Caco-2 (cell line): ENCODE measurements at places on chromosomes 13 and 19. TPM values are rescaled to one million over a fixed set of nuclear protein-coding genes. Genes with fewer than 3 reads are reported as not detected.

DNA sequence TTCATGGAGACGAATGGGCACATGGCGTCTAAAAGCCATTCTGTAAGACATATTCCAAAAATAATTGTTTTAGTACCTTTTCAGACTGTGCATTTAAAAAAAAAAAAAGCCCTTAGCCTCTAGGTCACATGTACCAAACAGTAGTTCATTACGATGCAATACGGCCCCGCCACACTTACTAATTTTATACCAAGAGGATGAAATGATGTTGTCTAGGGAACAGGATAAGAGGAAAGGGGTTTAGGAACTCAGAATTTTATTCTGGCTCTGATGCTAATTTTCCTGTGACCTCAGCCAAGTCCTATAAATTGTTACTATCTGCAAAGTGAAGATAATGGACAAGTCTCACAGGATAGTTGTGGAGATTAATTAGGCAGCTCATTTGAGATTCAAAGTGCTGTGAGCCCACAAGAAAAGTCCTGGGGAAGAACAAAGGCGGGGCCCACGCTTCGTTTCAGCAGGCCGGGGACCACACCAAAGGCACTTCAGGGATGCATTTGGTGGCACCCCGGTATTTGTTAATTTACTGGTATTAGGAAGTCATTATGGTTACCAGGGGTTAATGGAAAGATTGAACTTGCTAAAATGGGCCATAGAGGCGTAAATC is 511.1 kb downstream of the IRS2 start:
- no peak for DNase-seq

DNA sequence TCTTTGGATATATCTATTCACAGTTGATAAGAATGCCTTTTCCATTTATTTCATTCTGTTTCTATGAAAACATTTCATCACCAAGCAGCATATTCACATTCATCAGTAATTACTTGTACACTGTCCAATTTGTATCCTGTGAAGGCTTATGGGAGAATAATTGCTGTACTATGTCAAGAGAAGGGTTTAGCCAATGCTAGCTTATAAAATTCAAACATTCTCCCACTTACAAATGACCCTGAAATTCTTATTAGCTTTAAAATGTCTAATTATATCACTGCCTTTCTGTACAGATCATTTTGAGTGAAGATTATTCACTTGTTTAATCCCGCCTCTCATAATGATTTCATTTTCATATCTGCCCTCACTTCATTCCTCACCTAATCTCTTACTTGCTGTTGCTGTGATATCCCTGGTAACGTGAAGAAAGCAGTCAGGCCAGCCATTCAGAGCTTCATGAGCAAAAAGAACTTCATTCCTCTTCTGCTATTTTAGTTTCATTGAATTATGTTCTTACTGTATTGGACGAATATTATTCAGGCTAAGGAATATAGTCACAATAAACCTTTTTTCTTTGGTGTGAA is 778.7 kb downstream of the OLFM4 start:
- DNase-seq = no peak

DNA sequence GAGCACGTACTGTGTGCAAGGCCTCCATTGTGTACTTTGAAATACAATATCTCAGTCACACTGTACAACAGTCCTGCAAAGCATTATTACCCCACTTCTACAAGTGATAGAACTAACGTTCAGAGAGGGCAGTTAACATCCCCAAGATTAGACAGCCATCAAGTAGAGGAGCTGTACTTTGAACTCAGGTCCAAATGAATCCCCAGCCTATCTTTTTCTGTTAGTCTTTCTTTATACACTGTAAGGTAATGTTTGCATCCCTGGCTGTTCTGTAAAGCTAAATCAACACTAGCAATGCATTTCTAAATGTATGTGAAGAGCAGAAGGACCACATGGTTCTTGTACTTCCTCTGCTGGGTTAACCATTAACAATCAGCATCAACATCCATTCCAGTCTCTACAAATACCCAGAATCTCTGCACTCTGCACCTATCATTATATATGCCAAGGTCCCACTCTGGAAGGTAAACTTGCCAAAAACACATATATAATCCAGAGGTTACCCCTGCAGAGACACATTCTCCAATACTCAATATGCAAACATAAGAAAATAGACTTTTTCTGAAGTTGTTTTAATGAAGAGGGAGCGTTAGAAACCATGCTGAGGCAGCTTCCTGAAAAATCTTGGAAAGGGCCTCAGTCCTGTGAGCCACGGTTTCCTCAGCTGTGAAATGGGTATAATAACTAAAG is 182.3 kb downstream of the MZT1 start:
- DNase-seq = no peak

Gene AP2A1
- 107 and 126 TPM in 2 replicates for total RNA-seq

- no peak for DNase-seq
These were observed 13.8 kb downstream of the CILP2 start for GRCh38 chr19:19551853-19552192.

Gene CARS2
- 63.1 and 68.4 TPM in 2 replicates for total RNA-seq

Gene POU4F1
- total RNA-seq = 7.3 and 8.1 TPM in 2 replicates

DNA sequence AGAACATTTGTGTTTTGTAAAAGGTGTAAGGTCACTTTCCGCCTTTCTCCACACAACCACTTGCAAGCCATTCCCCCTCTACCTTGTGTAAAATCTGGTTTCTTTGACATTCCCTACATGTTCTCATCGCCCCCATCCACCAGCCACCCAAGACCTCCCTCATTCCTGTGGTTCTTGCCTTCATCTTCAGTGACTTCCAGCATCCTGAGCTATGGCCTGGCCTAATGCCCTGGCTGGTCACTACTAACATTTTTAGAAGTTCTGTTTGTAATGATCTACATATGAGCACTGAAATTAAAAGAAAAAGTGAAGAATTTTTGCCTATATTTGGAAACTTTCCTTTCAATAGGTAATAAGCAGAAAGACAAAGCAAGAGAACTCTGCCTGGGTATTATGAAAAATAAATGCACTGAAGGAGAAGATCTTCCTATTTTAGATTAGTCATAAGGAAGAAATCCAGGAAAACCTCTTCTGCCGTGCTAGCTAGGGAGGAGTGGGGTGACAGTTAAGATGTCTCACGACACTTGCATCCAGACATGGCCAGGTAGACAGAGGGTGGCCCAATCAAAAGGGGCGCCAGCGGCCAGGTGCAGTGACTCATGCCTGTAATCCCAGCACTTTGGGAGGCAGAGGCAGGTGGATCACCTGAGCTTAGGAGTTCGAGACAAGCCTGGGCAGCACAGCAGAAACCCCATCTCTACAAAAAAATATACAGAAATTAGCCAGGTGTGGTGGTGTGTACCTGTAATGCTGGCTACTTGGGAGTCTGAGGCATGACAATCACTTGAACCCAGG is 28.1 kb upstream of the MPHOSPH8 start:
- no peak for DNase-seq

- no peak for DNase-seq
These were observed 439 bp downstream of the DZIP1 start for GRCh38 chr13:95643936-95644598.

- no peak for DNase-seq
These were observed 122.3 kb downstream of the SLC7A1 start for GRCh38 chr13:29473166-29473565.

DNA sequence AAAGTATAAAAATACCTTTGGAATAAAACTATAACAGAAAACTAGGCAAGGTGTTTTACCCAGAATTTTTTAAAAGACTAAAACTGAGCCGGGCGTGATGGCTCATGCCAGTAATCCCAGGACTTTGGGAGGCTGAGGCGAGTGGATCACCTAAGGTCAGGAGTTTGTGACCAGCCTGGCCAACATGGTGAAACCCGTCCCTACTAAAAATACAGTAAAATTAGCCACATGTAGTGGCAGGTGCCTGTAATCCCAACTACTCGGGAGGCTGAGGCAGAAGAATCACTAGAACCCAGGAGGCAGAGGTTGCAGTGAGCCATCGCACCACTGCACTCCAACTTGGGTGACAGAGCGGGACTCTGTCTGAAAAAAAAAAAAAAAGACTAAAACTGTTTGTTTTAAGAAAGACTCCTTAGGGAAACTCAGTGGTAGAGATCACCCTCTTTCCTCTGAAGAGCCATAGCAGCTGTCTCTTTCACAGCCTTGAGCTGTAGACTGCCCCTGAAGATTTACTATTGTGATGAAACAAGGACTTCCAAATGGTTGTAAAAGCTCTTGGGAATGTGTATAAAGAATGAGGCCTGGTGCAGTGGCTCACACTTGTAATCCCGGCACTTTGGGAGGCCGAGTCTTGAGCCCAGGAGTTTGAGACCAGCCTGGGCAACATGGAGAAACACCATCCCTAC is 14.7 kb upstream of the KCTD4 start:
- DNase-seq = no peak

DNA sequence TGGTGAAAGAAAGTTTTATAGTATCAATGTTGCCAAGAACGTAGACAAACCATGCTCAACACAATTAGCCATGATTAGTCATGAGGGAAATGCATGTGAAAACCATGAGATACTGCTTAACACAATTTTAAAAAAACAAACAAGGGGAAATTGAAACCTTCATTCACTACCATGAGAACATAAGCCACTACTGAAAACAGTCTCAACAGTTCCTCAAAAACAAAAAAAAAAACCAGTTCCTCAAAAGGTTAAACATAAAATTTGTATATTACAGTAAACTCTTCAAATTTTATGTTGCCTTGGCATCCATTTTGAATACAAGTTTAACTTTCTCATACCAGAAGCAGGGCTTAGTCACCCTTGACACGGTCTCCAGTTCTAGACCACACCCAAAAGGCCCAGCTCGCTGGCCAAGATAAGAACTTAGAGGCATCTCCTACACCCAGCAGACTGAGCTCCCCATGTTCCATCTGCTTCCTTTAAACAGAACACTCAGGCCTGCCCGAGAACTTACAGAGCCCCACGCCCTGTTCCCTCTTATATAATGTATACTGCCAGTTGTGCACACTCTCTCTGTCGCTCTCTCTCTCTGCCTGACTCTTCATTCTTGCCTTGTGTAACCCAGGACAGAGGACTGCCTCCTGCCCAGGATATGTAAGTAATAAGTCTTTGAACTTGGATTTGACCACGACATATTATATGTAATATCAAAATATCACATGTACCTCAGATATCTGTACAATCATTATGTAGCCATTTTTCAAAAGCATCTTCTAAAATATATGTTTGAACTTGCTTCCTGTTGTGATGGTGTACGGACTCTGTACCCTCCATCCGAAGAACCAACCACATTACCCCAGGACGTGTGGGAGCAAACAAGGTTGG is 67.4 kb downstream of the STK24 start:
- peak; percentile 56 for DNase-seq

GRCh38 chr19:15372470-15372869 is 7.1 kb downstream of the AKAP8 start:
- DNase-seq = no peak

Gene LCP1
- total RNA-seq = 32.1 and 37.8 TPM in 2 replicates
